NCI-H1694 (cell line): ENCODE measurements at places on chromosomes 2 and 18.
A peak's percentile ranks its signal among the peaks of the same experiment; 100 is the strongest.

DNA sequence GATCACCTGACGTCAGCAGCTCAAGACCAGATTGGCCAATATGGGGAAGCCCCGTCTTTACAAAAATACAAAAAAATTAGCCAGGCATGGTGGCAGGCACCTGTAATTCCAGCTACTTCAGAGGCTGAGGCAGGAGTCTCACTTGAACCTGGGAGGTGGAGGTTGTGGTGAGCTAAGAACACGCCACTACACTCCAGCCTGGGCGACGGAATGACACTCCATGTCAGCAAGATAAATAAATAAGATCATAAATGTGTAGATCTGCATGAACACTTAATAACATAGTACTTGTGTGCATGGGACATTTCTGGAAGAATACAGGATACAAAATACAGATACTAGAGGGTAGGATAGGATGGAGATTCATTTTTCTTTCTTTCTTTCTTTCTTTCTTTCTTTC is 9.1 kb downstream of the EHD3 start:
- no peak for DNase-seq

DNA sequence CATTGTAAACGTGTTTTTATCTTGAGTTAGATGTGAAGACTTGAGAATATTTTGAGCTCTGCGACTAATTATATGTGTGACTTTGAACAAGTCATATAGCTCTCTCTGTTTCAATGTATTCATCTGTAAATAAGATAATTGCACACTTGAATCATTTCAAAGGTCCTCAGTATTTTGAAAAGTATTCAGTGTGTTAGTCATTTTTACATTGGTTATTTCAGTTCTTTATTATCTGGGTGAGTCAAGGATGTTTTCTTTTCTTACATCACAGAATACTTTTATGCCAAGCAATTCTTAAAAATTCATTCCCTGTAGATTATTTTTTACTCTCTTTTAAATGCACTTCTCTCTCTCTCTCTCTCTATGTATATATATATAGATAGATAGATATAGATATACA is 1098.0 kb upstream of the ZEB2 start:
- no peak for DNase-seq

DNA sequence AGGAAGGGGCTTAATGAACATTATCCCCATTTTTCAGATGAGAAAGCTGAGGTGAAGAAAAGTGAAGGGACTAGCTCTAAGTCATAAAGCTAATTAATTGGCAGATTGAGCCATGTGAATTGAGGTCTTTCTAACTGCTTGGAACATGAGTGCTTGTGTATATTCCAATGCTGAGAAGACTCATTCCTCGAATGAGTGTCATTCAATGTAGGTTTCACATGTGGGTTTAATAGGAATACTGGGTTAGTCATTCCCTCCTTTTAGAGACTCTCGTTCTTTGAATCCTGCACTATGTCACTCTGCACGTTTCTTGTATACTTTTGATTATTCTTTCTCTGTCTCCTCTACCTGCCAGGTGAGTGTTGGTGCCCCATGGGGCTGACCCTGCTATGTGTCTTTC is 218.2 kb downstream of the HRH4 start:
- no peak for DNase-seq

DNA sequence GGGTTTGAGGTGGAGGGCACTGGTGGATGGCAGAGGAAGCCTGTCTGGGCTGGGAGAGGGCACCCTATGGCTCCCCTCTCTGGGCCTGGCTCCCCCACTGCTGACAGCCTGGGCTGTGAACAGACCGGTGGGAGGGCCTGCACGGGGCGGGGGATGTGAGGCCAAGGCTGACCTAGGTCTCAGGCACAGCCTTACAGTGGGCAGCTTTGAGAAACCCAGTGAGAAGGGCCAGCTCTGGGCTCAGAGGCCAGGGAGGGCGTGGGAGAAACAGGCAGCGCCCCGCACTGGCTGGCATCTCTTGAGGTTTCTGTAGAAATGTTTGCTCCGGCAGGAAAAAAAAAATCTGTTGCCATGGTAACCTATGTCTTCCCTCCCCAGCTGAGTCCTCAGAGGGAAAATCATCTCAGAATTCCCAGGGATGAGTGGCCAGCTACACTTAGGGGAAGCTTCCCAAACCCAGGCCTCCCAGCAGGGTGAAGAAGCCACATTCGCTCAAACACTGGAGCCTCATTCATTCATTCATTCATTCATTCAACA is 71.7 kb upstream of the TAF1B start:
- peak; percentile 77 for DNase-seq

- DNase-seq: no peak
Observed at GRCh38 chr2:116098049-116098448, 1655.6 kb downstream of the DPP10 start.

DNA sequence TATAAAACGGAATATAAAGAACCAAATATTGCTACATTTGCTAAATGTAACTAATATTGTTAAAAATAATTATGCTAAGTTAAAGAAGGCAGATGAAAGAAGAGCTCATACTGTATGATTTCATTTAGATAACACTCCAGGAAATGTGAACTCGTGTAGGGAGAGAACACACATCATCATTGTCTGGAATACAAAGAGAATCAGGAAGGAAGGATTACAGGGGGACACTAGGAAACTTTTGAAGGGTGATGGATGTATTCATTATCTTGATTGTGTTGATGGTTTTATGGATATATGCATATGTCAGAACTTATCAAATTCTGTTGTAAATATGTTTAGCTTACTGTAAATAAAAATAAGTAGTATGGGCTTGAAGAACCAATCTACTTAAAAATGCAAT is 104.1 kb upstream of the TRIB2 start:
- DNase-seq: no peak

DNA sequence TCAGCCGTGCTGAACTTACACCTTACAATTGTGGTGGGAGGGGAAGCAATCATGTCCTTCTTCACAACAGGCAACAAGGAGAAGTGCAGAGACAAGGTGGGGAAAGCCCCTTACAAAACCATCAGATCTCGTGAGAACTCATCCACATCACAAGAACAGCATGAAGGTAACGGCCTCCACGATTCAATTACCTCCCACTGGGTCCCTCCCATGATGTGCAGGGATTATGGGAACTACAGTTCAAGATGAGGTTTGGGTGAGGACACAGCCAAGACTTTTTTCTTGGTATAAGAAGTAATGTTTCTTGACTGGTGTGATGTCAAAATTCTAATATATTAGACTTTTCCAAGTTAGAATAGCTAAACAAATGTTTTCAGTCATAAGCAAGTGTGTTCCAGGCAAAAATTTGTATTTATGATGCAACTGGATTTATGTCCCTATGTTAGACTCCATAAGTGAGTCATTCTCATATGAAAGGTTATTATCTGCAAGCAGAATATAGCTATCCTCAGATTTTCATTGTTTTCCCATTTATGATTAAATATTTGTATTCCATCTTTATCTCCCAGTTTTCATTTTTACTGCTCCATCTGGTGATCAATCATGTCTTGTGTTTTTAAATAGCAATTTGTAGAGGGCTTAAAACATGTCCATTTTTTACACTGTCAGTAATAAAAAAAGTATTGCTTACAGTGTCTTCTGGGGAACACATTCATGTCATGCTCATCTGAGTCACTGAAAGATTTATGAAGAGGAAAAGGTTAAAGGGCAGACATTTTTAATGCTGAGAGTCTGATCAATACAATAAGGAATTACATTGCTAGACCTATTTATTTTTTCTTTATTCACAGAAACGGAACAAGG is 995.2 kb upstream of the CDH2 start:
- no peak for DNase-seq

DNA sequence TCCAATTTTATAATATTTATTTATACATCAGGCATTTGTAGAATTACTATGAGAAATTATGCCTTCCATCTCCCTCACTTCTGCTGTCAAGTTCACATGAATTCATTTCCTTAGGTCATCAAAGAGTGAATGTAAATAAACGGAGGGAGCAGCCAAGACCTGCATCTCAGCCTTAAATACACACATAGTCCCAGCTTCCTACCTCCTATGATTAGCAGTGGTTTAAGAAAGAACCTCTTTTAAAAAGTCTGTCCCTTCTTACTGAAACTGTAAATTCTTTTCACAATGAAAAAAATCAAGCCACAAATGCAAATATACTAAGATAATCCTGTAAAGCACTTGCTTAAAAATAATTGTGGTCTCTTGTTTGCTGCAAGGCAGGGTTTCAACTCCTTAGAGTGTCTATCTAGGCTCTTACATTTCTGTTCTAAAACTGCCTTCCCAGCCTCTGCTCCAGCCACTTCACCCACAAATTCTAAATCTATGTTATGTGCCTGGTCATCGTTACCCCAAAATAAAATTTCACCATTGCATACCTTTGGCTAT is 532.7 kb upstream of the FSHR start:
- no peak for DNase-seq

GRCh38 chr2:68157002-68157401 is 686 bp upstream of the PNO1 start:
- DNase-seq: no peak

GRCh38 chr2:121501554-121501953 is 29.1 kb upstream of the RNU4ATAC start:
- no peak for DNase-seq

- DNase-seq: no peak
Observed at GRCh38 chr2:5685225-5685624, 7.0 kb upstream of the SOX11 start.

DNA sequence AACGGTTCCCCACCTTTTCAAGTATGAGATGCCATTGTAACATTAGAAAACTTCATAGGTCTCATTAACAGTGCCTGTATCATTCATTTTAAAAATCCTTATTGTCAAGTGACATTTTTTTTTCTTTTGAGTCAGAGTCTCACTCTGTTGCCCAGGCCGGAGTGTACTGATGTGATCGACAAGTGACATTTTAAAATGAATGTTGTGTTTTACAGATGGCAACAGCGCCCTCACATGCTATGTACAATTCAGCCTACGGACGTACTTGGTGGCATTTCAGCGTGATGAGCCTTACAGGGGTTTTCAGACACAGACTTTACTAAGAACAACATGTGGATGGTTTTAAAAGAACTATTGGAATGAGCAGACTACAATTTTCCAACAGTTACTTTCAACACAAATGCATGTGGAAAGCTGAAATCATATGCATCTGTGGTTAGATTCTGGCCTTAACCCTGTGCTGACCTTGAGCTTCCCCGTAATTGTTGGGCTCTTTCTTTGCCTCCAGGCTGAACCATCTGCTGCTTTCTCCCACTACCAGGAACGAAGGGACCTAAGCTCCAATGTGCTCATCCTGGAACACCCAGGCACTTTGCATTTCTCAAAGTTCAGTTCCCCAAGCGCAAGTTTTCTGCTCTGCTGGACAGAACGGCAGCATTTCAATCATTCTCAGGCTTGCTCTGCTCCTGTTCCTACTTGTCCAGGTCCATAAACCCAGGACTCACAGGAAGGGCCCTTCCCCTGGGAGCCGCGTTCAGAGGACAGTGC is 119.9 kb upstream of the NDUFV2 start:
- DNase-seq: peak; percentile 84

DNA sequence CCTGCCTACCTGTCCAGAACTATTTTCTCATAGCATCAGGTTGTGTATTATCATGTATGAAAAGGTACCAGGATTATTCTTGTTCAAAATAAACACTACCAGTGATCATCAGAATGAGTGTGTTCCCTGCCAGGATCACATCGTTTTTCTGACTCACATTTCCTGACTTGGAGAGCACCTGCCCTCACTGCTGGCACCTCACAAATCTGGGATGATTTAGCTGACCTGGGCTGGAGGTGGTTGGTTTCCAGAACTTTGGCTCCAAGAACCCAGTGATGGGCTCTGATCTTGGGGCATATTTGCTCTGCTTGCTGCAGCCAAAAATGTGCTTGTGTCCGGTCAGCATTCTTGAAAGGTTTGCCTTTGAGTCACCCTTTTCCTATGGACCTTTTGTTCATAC is 836.3 kb upstream of the ACVR2A start:
- DNase-seq: no peak
